ENCODE measurements at places on chromosomes 13 and 19.
A peak's percentile ranks its signal among the peaks of the same experiment; 100 is the strongest.

GRCh38 chr19:41223431-41224234 is 4.6 kb downstream of the AXL start:
- no peak for DNase-seq

DNA sequence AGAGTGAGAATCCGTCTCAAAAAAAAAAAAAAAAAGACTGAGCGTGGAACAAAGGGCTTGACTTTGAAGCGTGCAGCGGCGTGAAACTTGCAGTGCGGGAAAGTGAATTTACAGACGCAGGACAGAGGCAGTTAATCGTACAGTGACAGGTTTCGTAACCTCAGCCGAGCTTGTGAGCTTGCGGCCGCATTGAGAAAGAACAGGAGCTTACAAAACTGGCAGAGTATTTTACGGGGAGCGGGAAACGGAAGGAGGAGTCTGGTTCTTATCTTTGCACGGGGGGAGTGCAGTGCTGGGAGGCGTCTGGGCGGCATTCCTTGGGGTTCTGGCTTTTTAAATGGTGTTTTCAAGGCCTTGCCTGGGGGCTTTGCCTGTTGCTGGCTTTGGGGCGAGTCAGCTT is 6.0 kb upstream of the BSG start:
- DNase-seq, result peak; percentile 28

DNA sequence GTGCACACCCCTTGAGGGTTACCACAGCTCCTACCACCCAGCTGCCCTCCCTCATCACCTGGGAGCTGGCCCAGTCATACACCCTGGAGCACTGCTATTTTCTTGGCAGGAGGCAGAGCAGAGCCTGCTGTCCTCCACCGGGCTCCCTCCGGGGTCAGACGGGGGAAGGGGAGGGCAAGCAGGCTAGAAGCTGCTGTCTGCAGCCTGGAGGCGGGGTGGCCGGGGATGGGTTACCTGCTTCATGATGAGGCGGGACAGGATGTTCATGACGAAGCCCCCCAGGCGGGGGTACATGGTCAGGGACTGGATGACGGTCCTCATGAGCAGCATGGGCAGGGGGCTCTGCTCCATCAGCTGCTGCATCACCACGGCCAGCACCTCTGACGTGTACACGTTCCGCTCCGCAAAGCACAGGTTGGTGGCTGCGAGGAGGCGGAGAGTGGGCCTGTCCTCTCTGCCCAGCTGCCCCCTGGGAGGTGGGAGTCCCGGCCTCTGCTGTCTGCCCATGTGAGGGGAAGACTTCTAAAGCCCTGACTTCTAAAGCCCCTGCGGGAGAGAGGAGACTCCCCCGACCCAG is 2.7 kb upstream of the RSPH6A start:
- DNase-seq, result no peak

DNA sequence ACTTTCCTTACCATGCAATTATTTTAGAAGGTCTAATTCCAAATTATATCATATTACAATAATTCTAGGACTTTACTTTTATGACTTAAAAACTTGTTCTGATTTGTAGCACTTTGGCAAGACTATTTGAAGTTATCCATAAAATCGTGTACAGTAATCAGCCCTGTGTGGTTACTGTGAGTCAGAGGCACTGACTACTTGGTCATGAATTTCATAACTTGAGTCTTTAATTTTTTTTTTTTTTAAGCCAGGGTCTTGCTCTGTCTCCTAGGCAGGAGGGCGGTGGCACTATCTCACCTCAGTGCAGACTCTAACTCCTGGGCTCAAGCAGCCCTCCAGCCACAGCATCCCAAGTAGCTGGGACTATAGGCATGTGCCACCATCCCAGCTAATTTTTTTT is 1319.2 kb upstream of the SLC10A2 start:
- DNase-seq, result no peak

DNA sequence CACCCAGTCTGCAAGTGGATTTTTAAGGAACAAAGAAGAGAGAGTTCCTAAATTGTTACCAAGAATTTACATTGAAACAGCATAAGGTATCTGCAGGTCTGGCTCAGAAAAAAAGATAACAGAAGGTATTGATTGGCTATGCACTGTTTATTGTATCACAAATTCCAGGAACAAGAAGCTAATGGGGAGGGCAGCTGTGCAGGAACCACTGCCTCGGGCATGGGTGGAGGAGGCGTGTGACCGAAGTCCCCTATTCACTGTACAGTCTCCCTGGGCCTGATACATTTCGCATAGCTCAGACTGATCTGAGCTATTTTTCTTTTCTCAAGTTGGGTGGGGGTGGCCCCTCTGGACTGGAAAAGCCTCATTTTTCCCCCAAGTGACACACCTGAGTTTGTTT is 11.7 kb downstream of the NECTIN2 start:
- DNase-seq, result no peak

DNA sequence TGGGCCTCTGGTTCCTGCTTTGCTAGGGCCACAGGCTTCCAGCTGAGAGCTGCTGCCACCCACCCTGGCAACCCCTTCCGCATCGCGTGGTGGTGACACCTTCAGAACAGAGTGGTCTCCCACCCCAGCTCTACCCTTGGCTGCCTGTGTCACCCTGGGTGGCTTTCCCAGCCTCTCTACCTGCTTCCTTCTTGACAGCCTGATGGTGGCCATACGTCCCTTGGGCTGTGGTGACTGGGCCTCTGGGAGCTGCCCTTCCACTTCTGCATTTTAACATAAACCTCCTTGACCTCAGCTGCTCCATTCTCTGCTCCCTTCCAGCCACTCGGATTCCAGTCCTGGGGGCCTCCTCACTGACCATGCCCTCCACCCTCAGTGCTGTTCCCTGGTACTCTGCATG is 17.0 kb downstream of the PAK4 start:
- no peak for DNase-seq

GRCh38 chr13:39401046-39401705 is 201.8 kb downstream of the LHFPL6 start:
- no peak for DNase-seq

GRCh38 chr13:98109226-98109853 is 33.6 kb upstream of the FARP1 start:
- DNase-seq, result no peak

DNA sequence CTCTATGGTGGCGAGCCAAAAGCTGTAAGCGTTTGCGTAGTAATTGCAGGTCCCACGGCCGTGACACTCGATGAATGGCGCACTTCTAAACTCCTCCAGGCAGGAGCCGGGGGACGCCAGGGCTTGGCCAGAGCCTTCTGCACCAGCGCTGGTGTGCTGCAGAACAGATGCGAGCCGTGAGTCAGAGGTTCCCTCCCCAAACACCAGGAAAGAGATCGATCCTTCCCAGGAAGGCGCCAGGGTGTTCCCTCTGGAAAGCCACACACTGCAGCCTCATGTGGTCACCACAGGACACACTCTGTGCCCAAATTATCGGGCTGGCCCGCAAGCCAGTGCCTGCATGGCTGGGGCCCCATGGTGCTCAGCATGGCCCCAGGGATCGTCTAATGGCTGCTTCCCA is 154.6 kb downstream of the COL4A1 start:
- DNase-seq, result no peak

GRCh38 chr19:3708207-3708931 is at the start of gene TJP3:
Gene TJP3, plus strand, starts transcription at chr19:3708384. Its CDS starts 20,049 bp downstream, at chr19:3728433.
- no peak for DNase-seq

- no peak for DNase-seq
These were observed 1138.0 kb upstream of the SLC10A2 start for GRCh38 chr13:104204177-104204576.

GRCh38 chr13:80508031-80508430 is 167.1 kb upstream of the SPRY2 start:
- DNase-seq, result no peak

DNA sequence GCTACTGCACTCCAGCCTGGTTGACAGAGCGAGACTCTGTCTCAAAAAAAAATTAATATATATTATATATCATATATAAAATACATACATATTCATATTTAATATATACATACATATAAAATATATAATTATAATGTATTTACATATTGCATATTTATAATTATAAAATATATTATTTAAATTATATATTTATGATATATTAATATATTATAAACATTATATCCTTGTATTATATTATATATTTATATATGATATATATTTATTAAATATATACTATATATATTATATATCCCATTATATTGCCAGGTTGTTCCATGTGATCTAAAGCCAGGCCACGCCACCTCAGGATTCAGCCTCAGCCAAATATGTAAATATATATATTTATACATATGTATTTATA is 9.7 kb downstream of the BRME1 start:
- DNase-seq, result no peak

DNA sequence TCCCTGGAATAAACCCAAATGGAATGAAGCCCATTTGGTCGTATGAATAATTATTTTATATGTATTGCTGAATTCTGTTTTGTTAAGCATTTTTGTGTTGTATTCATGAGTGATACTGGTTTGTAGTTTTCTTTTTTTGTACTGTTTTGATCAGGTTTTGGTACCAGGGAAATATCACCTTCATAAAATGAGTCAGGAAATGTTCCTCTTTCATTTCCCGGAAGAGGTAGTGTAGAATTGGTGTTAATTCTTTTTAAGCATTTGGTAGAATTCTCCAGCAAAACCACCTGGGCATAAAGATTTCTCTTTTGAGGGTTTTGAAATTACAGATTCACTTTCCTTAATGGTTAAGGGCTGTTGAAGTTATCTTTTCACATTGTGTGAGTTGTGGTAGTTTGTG is 13.3 kb downstream of the SPATA13 start:
- DNase-seq, result no peak

- no peak for DNase-seq
These were observed 8.5 kb downstream of the CBARP start for GRCh38 chr19:1229056-1229923.

GRCh38 chr19:48878196-48879024 is 6.2 kb downstream of the PPP1R15A start:
- no peak for DNase-seq

DNA sequence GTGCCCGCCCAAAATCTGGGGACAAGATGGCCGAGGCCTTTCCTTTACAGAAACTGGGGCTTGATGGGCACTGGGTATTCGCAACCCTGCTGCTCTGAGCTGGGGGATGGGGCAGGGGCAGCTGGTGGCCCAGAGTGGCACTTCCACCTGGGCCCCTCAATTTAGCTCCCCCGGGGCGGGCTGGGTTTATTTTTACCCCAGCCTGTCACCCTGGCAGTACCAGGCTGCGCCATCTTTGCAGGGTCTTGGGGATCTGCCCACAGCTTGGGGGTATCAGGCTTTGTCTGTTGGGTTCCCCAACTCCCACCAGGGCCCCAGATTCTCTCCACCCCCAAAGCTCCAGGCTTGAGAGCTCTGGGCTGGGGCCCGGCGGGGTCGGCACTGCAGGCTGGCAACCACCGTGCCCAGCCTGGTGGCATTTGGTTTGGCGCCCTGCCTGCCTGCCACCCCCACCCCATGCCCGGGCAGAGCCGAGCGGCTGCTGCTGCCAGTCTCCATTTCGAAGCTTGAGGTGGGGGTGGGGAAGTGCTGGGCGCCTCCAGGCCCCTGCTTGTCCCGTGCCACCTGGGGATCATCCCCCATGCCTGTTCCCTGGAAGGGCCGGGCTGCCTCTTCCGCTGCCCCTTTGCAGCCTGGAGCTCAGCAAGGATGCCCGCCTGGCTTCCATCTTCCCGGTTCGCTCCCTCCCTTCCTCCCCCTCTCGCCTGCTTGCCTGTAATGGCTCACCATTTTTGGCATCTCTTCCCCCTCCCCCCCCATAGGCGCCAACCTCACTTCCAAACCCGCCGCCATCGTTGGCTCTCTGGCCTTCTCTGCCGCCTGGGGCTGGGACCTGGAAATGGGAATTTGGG is 11.4 kb downstream of the NFIX start:
- no peak for DNase-seq

DNA sequence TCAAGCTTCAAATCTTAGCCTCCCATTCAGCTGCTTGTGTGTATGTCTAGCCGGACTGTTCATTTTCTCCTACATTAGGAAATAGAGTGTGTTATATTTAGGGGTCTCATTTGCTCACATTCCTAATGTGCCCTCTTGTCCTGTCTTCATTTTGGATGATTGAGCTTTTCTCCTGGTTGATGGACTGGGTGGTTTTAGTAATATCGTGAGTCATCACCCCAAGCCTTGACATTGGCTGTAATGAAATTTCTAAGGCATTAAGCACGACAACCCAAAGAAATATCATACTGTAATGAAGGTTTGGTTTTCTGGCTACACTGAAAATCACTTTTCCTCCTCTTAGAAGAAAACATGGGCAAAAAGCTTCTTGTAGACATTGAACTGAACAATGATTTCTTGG is 110.7 kb upstream of the WASF3 start:
- DNase-seq, result no peak

GRCh38 chr13:51541037-51541436 is 43.2 kb upstream of the WDFY2 start:
- DNase-seq, result no peak

GRCh38 chr13:84118839-84119409 is 236.7 kb upstream of the SLITRK1 start:
- no peak for DNase-seq

DNA sequence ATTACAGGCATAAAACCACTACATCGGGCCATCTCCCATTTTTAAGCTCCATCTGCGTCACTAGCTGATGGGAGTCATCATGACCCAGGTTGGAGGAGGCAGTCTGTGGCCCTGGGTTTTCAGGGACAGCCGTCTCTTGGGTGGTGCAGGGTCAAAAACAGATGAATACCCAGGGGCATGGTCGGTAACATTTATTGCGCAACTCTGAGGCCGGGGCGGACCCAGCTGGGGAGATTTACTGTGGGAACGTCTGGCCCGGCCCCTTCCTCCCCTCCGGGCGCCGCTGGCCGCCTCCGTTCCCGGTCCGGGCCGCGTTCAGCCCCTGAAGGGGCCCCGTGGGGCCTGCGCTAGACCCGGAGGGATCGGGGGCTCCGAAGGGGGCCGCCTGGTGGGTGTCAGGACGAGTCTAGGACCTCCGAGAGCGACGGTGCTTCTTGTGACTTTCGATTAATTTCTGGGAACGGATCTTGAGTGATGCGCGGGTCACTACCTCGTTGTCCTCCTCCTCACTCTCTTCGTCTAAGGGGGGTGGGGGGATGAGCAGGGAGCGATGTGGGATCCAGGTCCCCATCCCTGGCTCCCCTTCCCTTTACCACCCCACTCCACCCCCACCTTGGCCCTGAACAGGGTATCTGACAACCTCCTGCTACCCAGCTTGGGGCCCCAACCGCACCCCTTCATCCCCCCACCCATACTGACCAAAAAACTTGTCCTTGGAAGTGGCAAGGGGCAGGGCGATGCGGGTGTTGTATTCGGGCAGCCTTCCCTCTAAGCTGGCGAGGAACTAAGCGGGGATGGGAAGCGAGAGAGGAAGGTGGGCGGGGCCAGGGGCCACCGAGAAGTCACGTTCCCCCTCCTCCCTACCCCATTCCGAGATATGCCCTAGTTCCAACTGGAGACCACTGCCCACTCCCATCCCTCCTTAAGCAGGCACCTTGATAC is 1.6 kb upstream of the RGL3 start:
- peak; percentile 36 for DNase-seq

All from bone marrow (tissue), 2 donors.